ENCODE measurements at places on chromosomes 2 and 18.

- no peak for DNase-seq
Measured at GRCh38 chr2:241837197-241837965, 21.3 kb downstream of the PDCD1 start.

DNA sequence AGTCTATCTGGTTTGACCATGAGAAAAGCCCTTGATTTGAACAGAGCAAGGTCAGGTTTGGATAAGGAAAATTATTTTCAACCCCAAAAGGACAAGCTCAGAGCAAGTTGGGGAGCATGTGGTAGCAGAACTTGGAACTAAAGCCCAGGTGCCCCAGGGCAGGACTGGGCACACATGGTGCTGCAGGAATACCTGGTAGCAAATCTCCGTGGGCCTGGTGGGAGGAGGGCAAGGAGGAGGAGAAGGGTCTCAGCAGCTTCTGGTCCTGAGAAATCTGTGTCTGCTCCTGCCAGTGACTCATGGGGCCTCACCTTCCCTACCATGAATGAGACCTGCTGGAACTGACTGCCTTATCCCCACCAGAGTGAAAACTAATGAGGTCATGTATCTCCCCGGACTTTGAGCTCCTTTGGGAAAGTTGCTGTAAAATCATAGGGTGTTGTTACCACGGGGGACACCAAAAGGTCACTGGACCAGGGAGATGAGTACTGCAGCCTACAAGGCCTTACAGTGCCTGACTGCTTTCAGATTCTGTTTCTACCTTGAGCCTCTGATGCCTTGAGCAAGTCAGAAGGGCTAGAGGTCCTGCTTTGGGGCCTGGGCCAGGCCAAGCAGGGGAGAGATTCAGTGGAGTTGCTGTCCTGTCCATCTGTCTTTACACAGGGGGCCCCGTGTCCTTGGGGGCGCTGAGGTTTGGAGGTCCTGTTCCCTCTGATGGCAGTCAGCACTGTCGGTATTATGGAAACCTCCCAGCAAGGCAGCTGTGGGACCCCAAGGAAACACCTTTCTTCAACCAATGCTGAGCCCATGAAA is 304.0 kb downstream of the MYCN start:
- DNase-seq, result no peak

GRCh38 chr2:39608686-39609441 is 56.9 kb upstream of the TMEM178A start:
- no peak for DNase-seq

- no peak for DNase-seq
Measured at GRCh38 chr2:43321446-43321845, 95.0 kb upstream of the ZFP36L2 start.

DNA sequence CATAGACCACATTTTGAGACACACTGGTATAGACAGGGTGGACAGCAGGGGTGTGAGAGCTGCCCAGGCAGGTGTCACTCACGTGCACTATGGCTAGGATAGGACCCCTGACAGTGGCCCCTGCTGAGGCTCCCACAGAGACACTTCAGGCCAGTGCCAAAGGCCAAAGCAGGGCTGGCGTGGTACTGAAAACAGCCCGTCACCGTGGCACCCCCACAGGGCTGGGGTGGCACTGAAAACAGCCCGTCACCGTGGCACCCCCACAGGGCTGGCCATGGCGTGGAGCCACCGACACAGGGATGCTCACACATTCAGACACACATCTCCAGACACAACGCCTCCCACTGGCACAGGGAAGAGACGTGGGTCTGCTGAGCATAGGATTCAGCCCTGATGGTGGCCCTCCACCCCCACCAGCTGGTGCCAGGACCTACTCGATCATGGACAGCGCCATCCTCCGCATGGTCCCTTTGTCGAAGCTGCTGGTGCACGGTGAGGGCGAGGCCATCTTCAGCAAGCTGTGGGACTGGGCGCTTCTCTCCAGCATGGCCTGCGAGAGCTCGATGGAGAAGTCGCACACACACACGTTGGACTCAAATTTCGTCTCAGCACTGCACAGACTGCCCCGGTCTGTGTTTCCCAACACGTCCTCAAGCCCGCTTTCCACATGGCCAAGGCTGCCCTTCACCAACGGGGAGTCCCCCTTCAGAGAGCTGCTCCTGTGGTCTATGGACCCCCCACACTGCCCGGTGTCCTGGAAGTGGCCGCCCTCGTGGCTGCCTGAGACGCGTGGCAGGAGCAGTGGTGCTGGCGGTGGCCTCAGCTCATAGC is 34.1 kb downstream of the ANKMY1 start:
- DNase-seq, result no peak

DNA sequence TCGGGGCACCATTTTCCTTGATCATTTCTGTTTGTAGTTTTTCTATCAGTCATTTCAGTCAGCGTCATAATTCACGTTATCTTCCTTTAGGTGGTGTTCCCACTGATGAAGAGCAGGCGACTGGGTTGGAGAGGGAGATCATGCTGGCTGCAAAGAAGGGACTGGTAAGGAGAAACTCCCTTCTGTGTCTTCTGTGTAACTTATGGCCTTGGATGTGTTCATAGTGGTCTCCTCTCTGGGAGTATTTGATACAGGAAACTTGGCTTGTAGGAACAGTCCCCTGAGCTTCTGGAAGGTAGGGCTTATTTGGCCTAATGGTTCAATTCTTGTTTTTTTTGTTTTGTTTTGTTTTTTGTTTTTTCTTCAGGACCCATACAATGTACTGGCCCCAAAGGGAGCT is 1.1 kb downstream of the COX5B start:
- DNase-seq, result no peak

- no peak for DNase-seq
Measured at GRCh38 chr2:158501301-158501700, 44.5 kb downstream of the PKP4 start.

DNA sequence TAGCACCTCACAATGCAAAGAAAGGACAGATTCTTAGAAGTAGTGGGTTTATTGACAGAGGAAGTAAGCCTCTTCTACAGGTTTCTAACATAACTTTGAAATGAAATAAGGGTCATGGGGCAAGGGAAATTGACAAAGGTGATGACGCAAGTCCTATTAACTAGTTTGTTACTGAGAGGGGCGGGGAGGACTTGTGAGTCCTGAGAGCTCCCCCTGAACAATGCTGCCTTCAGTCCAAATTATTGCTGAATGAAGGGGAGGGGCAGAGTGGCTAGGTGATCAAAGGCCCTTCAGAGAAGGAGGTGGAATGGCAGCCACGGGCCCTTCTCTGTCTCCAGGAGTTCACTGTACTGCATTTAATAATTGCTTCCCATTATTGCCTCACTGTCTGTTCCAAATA is 390.0 kb downstream of the MEIS1 start:
- no peak for DNase-seq

- DNase-seq, result no peak
Measured at GRCh38 chr2:108324531-108325255, 36.0 kb downstream of the SULT1C2 start.

DNA sequence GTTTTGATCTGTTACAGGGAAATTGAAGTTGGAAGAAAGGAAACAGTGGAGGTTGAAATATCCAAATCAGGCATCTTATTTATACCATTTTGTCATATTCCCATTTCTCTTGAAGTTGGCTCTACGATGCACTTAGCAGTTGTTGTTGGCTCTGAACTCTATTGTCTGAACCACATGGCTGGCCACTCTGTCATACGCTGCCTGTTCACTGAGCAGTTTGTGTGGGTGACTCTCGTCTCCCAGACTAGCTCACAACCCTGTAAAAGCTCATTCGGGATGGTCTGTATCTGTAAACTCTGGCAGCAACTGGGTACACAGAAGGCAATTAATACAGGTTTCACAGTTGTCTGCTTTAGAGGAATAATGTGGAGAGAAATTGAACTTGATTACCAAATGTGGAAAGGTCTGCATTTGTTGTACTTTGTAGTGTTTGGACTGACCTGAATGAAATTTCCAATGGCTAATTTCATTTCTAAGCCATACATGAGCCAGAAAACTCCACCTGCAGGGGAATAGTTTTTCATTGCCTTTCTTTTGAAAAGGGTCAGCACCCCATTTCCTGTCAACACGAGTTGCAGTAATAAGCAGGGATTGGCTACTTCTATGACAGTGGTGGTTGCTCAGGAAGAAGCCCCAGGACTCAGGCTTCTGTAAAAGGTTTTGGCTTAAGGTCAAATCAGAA is 378.2 kb downstream of the OSR1 start:
- DNase-seq, result no peak

DNA sequence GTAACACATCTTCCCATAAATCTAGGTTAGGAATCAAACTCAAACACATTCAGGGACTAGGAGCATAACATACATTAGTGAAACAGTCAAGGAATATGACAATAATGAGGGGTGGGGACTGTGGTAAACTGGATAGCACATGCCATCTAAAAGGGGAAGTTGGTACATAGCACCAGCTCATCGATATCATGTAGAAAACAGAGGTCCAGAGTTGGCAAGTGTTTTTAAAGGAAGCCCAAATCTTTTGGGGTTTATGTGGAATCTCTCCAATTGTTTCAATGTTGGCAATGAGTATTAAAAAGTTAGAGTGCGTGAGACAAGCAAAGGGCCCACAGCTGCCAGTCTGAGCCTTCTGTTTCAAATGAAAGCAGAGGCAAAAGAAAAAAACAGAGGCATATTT is 24.4 kb downstream of the KLF7 start:
- DNase-seq, result no peak

- no peak for DNase-seq
Measured at GRCh38 chr2:214100488-214100887, 310.4 kb upstream of the VWC2L start.

DNA sequence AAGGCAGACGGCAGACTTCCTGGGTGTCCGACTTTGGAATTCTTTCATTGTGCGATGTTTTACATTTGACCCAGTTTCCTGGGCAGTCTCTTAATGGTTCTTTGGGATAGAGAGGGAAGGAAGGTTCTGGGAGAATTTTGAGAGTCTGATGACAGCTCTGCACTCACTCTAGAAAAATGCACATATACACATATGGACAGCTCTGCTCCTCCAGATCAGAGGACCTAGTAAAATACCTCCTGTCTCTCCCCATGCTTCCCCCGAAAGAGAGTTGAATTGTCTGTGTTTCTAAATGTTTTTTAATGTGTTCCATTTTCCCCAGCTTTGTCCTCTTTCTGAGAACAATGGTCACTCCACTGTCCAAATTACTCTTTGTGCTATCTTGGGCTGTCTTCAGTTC is 102.0 kb upstream of the CXCR4 start:
- DNase-seq, result no peak

DNA sequence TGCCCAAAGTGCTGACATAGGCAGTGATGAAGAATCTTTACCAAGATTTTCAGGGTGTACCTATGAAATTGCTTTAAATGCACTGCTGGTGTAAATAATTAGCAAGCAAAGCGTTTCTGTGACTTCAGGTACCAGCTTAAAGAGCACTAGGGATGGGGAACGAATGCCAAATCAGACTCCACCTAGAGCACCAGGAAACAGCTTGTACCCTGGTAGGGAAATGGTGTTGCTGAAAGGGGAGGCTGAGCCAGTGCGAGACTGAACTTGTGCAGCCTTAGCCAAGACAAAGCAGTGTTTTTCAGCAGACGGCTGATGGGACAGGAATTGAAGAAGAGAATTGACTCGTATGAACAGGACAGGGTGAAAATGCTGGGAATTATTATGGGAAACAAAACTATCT is 65.6 kb downstream of the TWSG1 start:
- no peak for DNase-seq

DNA sequence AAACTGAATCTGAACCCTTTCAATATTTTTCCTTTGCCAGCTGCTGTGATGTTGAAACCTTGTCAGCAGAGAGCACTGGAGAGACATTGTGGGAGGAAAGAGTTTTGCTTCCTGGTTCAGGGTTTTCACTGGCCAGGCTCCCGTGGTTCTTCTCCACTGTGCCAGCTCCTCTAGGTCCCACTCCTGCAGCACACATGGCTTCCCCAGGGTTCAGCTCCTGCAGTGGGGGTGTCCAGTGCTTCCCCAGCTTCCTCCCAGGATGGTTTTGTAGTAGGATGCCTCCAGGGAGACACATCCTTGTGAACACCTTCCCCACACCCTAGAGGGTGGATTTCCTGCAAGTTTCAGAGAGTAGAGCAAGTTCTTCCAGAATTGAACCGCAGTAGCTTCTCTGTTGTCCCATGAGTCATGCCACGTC is 24.0 kb upstream of the SULT1C3 start:
- DNase-seq, result no peak

GRCh38 chr18:62586781-62587487 is 64.1 kb downstream of the ZCCHC2 start:
- DNase-seq, result no peak

Data from activated naive CD4-positive, alpha-beta T cell (primary cell).